ENCODE measurements at places on chromosomes 6 and 20.

- no peak for DNase-seq
Observed at GRCh38 chr6:111700135-111700690, 94.5 kb upstream of the TRAF3IP2 start.

- DNase-seq, result no peak
Observed at GRCh38 chr6:52543262-52543661, 33.6 kb downstream of the TRAM2 start.

GRCh38 chr6:150686566-150686965 is 86.9 kb downstream of the PLEKHG1 start:
- DNase-seq, result no peak

DNA sequence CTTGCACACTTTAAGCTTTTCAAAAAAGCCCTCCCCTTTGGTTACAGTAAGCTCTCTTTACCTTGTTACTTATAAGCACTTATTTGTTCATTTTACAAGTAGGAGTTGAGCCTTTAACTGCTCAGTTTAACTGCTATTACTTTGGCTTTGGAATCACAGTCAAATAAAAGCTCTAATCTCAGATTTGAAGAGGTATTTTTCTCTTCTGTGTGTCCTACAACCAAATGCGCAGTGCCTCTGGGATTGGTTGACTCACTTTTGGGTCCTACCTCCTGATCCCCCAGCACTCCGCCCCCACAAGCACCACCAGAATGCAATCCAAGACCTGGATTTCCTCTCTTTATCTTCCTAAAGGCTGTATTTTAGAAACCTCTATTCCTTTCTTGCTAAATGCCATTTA is 2.5 kb downstream of the NCOA7 start:
- no peak for DNase-seq

DNA sequence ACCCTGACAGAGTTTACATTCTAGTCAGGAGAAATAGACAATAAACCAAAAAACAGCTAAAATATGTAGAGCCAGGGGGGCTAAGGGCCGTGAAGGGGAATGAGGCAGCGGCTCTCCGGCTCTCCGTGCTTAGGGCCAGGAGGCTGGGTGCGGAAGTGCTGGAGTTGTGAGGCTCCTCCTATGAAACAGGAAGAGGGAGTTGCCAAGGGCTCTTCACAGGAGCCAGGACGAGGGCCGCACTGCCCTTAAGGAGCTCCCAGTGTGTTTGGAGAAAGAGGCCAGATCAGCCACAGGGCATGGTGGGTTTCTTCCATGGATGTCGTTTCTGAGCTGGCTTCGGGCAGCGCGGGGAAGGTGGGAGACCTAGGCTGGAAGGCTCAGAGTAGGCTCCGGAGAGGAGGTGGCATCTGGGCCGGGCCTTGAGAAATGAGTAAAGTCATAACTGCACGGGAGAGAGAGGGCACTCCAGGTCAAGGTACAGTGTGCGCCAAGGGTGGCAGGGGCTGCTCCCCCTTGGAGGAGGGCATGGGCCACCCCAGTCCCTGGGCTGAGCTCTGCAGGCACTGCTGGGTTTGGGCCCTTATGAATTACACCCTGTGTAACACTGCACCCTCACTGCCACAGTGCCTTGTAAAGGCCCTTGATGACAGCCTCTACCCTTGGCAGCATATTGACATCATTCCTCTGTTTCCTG is 20.8 kb upstream of the MLN start:
- no peak for DNase-seq

Data from stimulated activated CD8-positive, alpha-beta memory T cell treated with anti-CD3 and anti-CD28 coated beads, Interleukin-2, amount 100 ng/mL, for 1 hour (primary cell).